ENCODE measurements at places on chromosomes 1 and 21.

DNA sequence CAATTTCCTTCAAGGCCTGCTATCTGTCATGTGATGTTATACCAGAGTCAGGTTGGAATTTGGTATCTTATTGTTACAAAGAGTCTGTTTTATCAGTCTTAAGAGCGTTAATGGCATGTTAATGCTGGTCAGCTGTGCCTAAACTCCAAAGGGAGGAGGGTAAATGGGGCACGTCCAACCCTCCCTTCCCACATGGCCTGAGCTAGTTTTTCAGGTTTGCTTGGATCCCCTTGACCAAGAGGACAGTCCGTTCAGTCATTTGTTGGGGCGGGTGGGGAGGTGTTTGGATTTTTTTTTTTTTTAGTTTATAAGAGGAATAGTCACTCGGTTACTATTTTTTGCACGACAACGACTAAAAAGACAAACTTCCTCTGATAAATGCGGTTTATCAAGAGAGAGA lies 63.8 kb upstream of the LYST start:
- DNase-seq = no peak

DNA sequence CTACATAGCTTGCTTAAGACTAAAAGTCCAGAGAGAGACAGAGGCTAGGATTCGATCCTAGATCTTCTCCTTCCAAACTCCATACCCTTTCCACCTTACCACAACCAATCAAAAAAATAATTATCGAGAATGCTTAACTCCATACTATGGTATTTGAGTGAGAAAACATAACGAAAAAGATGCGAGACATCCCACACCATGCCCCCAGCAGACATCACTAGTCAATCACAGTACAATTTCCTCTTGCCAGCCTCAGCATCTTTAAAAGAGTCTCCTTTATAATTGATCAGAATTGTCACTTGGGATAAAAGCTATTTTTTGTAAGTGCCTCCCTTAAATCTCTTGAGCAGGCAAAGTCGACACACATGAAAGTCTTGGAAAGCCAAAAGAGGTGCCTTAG lies 875 bp downstream of the NCF2 start:
- no peak for DNase-seq

DNA sequence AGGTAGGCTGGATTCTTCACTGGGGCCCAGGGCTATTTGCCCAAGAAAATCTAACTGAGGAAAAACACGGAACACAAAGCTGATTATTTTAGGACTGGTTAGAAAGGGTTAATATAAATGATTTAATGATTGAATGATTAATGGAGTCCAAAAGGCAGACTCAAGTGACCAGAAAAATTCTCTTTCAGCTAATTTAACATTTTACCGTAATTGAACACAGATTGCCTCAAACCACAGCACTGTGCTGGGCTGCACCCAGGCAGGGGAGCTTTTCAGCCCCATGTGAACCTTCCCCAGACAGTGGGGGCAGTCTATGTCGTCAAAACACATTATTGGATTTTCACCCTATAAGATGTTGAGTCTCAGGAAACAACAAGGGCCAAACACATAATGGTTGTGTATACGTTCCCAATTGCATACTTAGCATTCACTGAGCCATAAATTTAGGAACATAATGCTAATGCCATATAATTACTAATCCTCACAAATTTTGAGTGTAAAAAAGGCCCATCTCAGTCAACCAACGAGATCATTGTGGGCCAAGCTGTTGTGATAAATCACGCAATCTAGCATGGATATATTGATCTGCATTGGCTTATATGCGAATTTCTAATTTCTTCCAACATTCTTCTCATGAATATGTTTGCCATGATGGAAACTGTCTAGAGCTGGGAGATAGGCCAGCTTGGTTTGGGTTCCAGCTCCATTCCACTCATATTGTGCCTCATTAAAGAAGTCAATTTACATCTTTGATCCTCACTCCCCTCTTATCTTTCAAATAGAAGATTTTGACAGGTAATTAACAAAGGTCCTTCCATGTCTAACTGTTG lies 27.7 kb downstream of the DSCAM start:
- DNase-seq = no peak

GRCh38 chr1:206925106-206925736 lies 3.5 kb upstream of the FCMR start:
- peak; percentile 52 for DNase-seq

DNA sequence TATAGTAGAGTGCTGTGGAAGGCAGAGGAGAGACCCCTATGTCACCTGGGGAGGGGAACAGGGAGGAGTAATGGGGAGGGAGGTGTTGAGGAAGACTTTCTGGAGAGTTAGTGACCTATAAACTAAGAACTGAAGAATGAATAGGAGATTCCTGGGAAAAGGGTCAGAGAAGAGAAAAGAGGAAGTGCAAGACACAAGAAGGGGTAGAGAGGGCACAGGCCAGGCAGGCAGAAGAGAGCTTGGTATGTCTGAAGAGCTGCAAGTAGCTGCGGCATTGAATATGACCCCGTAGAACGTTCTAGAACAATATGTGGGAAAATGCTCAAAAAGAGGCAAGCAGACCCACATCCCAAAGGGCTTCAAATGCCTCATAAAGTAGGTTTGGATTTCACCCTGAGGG lies 361.2 kb downstream of the PRDM2 start:
- no peak for DNase-seq

GRCh38 chr1:67840449-67840848 lies 7.2 kb upstream of the GNG12 start:
- no peak for DNase-seq

- DNase-seq = no peak
These were observed 34.8 kb upstream of the PRELP start for GRCh38 chr1:203440771-203441170.

DNA sequence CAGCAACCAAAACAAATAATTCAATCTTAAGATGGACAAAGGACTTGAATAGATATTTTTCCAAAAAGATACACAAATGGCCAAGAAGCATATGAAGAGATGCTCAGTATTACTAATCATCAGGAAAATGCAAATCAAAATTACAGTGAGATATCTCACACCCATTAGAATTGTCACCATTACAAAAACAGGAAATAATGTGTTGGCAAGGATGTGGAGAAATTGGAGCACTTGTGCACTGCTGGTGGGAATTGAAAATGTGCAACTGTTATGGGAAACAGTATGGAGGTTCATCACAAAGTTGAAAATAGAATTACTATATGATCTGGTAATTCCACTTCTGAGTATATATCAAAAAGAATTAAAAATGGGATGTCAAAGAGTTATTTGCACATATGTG lies 83.2 kb downstream of the SH3GLB1 start:
- DNase-seq = no peak

GRCh38 chr1:95701450-95702173 lies 467.6 kb downstream of the RWDD3 start:
- DNase-seq = no peak

DNA sequence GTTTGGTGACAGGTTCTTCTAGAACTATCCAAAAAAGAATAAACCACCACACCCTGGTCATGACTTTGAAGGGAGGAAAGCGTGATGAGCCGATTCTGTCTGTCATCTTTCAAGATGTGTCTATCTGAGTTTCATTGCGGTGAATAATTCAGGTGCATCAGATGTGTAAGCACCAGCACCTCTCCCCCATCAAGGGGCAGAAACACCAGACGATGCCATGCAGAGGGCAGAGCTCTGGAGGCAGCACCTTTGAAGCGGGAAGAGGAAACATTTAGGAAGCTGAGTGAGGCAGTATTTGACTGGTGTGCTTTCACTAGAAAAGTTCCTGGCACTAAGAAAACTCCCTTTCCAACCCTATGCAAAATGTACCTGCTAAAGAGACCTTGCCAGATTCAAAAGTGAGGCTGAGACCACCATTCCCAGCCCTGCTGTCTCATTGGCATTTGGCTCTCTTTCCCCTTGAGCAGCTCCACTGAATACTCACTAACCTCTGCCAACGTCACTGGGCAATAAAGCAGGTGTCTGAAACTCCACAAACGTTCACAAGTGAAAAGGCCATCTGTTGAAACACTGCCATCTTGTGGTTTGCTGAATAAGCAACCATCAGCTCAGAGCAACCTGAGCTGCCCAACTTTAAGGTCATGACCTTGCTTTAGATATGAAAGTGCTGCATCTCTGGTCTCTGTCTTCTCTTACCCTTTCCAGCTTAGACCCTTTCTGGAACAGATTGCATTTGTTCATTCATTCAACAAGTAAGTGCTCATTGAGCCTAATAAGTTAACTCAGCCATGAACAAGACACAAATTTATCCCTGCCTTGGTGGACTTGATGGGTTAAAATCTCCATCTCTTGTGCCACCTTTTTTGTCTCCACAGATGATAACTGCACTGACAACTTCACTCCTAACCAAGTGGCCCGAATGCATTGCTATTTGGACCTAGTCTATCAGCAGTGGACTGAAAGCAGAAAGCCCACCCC lies 228.6 kb downstream of the PAPPA2 start:
- DNase-seq = no peak

DNA sequence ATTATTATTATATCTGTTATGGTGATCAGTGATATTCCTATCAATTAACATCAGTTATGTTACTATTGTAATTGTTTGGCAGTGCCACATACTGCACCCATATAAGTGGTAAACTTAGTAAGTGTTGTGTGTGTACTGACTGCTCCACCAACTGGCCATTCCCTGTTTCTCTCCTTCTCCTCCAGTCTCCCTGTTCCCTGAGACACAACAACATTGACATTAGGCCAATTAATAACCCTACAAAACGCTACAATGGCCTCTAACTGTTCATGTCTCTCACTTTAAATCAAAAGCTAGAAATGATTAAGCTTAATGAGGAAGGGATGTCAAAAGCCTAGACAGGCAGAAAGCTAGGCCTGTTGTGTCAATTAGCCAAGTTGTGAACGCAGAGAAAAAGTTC lies 6.6 kb upstream of the THRAP3 start:
- no peak for DNase-seq

DNA sequence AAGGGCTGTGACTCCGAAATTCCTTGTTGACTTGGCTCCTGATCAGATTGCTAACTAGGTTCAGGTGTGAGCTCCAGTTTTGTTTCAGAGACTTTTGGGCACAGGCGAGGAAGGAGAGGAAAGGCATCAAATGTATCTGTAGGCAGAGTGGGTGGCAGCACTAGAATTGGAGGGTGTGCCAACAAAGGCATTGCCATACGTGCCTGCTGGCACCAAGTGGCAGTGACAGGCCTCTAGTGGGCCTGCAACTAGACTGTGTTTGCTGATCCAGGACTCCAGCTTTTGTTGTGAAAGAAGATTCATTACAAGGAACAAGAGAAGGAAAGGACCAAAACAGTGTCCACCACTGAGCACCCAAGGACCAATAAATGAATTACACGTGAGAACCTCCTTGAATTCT lies 79.5 kb downstream of the TM2D1 start:
- DNase-seq = no peak

- DNase-seq = no peak
These were observed 346.3 kb upstream of the POU3F1 start for GRCh38 chr1:38392861-38393260.

GRCh38 chr1:228664399-228664914 lies 70.8 kb upstream of the RHOU start:
- peak; percentile 65 for DNase-seq

Measured in central memory CD4-positive, alpha-beta T cell (primary cell).